Activated T-helper 1 cell treated with anti-CD3 and anti-CD28 coated beads, Interleukin-2, amount 50 U/mL, for 16 hours (primary cell): ENCODE measurements at places on chromosomes 16 and 17.

DNA sequence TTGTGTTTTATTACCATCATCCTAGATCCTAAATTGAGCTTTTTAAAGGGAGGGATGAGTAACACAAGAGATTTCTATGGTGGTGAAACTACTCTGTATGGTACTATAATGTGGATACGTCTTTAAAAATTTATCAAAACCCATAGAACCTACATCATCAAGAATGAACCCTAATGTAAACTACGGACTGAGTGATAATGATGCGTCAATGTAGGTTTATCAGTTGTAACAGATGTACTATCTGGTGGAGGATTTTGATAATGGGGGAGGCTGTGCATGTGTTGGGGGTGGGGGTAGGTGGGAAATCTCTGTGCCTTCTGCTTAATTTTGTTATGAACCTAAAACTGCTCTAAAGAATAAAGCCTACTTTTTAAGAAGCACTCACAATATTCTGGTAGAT is 724.1 kb upstream of the SOX9 start:
- no peak for DNase-seq

DNA sequence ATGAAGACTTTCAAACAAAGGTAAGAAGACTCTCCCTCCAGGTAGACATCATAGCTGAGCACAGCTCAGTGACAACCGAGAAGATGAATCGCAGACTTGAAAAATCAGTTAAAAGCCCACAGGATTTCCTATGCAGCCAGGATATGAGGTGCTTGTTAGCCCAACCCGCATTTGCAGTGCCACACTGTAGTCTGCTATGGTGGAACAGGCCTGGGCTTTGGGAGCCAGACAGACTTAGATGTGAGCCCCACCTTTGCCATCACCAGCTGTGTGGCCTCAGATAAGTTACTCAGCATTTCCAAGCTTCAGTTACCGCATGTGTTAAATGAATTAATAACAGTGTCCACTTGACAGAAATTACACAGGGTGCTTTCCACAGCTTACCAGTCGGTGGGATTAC is 204.4 kb upstream of the HS3ST3A1 start:
- no peak for DNase-seq

- DNase-seq: no peak
Measured at GRCh38 chr16:56864960-56865359, at the start of gene SLC12A3. TSS of gene SLC12A3 (plus strand) at chr16:56865207. CDS start at chr16:56865236, 29 bp downstream.

GRCh38 chr17:78263063-78263735 is 31.8 kb downstream of the TMEM235 start:
- no peak for DNase-seq

- no peak for DNase-seq
Measured at GRCh38 chr16:75244844-75245758, 6.3 kb downstream of the BCAR1 start.

DNA sequence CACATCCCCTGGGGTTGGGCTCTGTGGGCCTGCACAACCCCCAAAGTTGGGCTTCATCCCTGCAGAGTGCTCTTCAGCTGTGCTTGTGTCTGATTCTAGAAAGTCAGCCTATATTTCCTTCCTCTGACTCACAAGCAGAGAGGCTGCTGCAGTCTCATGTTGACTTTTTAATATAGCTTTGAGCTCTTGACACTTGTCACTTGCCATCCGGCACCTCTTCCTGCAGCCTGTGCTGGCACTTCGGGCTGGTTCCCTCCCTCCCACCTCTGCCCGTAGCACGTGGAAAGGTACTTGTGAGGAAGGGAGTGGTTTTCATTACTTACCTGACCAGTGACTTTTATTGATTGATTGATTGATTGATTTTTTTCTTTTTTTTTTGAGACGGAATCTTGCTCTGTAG is 19.0 kb upstream of the JPT2 start:
- no peak for DNase-seq

GRCh38 chr17:41918314-41919164 is at the start of gene ACLY:
TSS of gene ACLY (minus strand) at chr17:41918951. CDS start at chr17:41913873, 5,078 bp downstream.
- peak; percentile 94 for DNase-seq

DNA sequence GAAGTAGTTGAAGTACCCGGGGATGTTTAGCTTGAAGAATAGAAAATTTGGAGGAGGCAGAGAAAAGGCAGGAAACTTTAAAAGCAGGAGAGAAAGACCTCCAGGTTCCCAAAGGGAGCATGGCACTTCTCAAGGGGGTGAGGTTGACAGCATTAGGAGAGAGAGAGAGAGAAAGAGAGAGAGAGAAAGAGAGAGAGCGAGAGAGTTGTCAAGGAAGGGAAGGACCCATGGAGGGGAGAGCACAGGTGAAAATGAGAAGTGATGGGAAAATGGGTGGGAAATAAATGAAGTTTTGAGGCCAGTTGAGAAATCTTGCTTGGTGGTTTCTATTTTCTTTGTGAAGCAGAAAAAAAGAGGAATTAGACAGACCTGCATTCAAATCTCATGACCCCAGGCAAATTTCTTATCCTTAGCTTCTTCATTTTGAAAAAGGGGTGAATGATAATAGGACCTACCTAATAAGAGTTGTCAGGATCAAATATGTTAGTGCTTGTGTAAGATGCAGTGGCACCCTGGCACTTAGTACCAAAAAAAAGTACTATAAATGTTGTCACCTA is 24.0 kb downstream of the PRKCB start:
- DNase-seq: no peak

DNA sequence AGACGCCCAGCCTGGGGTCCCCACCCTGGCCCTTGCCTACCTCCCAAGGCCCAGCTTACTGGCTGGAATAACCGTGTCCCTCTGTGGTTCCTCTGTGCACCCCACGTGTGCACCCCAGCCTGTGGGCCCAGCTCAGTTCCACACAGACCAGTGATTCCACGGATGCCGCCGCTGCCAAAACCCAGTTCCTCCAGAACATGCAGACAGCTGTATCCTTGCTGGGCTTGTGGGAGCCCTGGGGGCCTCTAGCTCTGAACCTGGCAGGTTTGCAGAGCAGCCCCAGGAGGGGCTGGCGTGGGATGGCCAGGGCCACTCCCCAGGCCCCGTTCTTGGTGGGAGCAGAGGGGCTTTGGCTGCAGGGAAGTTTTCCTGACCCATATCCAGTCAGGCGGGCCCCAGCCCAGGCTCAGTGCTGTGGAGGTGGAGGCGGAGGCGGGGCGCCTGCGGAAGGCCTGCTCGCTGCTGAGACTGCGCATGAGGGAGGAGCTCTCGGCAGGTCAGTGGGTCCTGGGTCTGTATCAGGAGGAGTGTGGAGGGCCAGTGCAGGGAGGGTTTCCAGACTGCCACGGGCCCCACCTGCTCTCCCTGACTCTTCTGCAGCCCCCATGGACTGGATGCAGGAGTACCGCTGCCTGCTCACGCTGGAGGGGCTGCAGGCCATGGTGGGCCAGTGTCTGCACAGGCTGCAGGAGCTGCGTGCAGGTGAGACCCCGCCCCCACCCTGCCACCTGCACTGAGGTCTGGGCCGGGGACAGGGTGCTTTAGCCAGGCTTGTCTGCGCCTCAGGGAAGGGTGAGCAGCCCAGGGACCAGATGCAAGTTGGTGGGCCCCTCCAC is 2.3 kb downstream of the TEDC2 start:
- no peak for DNase-seq

GRCh38 chr17:17683710-17684365 is 2.6 kb downstream of the RAI1 start:
- no peak for DNase-seq

DNA sequence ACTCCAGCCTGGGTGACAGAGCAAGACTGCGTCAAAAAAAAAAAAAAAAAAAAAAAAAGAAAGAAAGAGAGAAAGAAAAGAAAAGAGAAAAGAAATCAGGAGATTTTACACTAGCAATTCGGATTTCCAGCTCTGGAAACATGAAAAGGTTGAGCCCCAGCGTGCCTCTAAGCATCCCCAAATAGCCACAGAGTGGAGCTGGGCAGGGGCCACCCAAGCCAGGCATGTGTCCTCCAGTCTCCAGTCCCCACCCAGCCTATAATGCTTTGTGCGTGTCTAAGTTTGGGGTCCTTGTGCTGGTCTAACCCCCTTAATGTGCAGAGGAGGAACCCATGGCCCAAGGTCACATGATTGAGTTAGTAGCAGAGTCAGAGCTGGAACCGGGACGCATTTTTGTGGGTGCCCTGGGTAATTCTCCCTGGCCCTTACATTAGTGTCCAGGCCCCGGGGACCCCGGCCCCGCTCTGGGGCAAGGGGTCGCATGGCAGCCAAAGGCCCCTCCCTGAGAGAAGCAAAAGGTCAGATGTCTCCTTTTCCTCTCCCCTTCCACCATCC is 19.9 kb downstream of the ADAM11 start:
- no peak for DNase-seq

DNA sequence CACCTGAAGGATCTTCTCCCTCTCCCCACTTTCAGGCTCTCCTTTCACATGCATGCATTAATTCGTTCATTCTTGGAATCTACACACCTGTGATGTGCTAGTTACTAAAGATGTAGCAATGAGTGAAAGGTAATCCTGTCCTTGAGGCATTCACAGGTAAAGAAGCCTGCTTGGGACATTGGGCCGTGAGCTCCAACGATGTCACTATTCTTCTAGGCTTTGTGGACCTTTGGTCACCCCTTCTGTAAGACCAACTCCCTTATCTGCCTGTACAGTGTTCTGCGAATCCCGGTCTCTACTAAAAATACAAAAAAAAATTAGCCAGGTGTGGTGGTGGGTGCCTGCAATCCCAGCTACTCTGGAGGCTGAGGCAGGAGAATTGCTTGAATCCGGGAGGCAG is 608.5 kb downstream of the MAF start:
- no peak for DNase-seq

DNA sequence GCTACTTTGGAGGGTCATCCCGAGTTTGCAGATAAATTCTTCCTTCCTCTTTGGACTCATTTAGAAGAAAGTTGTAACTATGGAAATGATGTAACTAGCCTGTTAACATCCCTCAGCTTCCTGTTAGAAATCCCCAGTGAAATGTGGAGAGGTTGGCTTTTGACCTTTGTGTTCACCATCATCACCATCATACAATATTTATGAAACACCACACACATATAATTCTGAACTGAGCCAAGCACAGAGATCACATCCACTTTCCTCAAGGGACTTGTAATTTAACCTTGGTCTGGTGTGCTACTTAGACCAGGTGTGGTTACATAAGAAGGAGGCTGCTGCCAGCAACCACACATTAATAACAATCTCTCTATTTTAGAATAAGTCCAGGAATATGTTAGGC is 2.5 kb downstream of the CAPNS2 start:
- DNase-seq: no peak

GRCh38 chr16:24253192-24253591 is 2.9 kb upstream of the CACNG3 start:
- DNase-seq: no peak

DNA sequence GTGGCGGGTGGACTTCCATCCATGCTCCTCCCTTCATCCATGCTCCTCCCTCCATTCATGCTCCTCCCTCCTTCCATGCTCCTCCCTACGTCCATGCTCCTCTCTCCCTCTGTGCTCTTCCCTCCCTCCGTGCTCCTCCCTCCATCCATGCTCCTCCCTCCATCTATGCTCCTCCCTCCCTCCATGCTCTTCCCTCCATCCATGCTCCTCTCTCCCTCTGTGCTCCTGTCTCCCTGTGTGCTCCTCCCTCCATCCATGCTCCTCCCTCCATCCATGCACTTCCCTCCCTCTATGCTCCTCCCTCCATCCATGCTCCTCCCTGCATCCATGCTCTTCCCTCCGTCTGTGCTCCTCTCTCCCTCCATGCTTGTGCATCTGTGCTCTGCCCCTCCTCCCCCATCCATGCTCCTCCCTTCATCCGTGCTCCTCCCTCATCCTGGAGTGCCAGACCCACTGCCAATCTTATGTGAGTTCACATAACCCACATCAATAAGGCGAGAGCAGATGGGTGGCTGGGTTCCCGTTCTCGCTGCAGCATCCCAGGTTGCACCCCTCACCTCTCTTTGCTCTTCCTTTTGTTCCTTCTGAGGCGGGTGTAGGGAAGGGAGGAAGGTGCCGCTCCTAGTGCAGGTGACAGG is 22.8 kb downstream of the KSR1 start:
- no peak for DNase-seq

DNA sequence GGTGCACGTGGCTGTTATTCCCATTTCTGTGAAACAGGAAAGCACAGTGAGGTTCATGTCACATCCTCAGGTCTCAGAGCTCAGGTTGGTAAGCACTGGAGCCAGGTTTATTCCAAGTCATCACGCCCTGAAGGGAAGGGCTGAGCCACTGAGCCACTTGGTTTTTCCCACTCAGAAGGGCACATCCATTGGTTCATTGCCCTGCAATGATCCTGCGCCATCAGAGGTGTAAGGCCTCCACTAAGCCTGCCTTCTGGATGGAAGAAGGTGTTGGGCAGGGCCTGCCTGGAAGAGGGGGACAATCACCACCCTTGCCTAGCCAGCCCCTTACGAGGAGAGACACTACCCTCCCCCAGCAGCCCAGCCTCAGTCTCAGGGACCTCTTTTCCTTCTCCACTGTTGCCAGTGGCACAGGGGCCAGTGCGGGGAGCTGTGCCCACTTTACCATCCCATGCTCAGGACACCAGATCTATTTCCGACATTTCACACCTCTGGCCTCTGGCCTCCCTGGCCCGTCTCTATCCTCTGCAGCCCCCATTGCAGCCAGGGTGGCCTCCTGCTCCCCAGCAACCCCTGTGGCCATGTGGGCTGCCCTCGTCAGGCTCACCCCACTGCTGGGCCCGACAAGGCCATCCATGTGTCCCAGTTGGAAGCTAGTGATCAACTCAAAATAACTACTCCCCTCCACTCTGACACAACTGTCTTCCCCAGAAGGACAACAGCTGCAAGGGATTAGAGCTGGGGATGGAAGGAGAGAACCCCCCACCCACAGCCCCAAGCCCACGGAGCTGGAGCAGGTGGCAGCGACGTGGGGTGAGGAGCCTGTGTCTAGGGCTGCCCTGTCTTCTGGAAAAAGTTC is 29.9 kb downstream of the CFAP20 start:
- DNase-seq: no peak

DNA sequence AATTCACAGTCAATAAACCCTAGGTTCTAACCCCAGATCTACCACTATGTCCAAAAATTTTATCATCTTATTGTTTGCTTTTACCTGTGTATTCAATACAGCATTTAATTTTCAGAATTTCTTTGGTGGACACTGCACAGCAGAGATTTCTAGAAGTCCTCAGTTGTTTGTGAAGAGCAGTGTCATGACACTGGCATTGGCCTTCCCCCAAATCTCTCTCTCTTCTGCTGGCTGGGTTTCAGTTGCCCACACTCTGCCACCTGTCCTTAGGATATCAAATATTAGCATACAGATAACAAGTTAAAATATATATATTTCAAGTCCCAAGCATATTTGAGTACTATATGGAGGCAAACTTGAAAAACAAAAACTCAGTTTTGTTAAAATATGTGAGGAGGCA is 2.0 kb upstream of the THUMPD1 start:
- DNase-seq: no peak

DNA sequence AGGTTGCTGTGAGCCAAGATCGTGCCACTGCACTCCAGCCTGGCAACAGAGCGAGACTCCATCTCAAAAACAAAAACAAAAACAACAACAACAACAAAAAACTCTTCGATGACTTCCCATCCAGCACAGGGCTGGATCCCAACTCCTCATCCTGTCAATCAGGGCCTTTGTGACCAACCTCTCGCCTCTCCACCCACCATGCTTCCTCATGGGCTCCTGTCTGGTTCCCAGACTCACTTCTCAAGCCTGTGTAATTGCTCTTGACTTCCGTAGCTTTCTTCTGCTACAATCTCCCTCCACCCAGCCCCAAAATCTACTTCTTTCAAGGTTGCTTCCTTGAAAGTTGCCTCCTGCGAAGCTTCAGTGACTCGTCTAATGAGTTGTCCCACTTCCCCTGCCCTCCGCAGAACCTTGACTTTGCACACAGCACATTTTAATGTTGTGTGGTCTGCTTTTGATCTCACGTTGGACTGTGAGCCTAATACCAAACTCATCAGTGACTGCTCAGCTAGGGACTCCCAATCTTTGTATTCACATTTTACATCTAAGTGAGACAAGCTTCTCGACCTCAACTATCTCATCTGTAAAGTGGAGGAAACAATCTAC is 936 bp upstream of the RASL10B start:
- no peak for DNase-seq
